ENCODE measurements at places on chromosomes 4 and X.

DNA sequence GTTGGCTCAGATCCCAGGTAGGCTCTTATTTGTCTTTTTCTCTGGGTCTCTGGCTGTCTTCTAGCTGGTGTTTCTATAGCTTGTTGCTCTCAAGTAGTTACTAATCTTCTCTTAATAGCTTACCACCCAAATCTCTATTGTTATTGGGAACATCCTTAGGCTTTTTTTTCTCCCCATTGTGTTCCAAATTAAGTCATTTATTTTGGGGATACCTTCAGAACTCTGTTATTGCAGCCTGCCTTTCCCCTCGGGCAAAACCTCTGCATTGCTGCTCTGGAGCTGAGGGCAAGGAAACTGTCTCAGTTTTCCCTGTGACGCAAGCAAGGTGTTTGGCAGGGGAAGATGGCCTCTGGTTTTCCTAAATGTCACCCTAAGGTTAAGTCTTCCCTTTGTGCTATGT lies 338.1 kb upstream of the ZCCHC13 start:
- no peak for DNase-seq

DNA sequence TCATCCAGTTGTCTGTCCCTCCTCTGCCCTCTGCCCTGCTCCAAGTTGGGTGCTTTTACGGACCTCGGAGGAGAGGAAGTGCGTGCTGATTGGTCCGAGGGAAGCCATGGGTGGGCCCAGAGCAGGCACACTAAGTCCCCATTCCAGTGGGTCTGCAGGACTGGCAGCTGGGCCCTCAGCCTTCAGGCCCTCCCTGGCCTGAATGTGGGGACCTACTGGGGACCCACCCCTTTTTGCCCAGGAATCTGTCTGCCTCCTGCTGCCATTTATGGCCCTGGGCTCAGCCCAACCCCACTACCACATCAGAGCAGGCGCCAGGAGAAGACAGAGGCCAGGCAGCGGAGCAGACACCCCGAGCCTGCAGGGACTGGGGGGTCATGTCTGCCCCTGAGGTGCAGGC lies 169.6 kb downstream of the TEX13A start:
- no peak for DNase-seq

GRCh38 chr4:127631420-127631819 lies 1.3 kb upstream of the INTU start:
- DNase-seq, result no peak

DNA sequence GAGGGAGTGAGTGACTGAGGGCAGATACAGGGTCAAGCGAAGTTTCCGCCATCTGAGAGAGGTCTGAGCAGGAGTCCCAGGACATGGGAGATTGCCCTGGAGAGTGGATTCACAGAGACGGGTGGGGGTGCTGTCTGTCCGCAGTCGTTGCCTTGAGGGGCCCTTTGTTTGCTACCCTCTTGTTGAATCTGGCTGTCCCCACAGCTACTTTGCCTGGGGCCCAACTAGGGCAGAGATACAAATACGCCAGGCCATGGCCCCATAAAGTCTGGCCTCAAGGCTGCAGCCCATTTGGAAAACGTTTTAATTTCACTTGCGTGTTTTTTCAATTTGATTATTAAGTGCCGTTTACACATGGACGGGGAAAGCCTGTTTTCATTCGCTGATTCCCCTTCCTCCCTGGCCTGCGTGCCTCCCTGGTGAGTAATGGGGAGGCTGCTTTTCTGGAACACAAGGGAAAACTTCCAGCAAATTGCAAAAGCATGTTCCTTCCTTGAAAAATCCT lies 134.4 kb downstream of the SMIM20 start:
- no peak for DNase-seq

DNA sequence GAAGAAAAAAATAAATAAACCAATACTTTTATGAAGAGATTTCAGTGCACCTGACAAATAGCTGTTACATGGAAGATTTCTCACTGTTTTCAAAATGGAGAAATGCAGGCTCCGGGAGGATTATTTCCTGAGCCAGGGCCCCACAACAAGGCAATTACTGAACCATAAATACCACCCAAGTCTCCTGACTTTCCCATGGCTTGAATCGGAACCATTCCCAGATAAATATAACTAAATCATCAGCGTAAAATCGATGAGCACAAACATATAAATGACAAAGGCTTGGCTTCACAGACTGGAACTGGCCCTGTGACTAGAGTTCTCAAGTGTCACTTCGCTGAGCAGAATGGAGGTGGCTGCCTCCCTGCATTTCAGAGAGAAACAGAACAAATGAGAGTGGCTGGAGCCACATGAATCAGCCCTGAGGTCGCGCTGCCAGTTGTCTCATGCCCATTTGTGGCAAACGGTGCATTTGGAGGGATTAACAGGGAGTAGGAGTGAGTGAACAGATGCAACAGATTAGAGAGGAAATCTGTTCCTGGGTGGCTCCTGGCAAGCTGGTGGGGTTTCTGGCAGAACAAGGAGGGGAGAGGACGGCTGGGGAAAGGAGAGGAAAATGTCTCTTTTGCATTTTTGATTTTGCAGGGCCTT lies 57.3 kb upstream of the STIM2 start:
- no peak for DNase-seq

- DNase-seq, result no peak
Measured at GRCh38 chr4:84407554-84408407, 91.3 kb downstream of the NKX6-1 start.

- no peak for DNase-seq
Measured at GRCh38 chr4:19592391-19592790, 659.3 kb upstream of the SLIT2 start.

DNA sequence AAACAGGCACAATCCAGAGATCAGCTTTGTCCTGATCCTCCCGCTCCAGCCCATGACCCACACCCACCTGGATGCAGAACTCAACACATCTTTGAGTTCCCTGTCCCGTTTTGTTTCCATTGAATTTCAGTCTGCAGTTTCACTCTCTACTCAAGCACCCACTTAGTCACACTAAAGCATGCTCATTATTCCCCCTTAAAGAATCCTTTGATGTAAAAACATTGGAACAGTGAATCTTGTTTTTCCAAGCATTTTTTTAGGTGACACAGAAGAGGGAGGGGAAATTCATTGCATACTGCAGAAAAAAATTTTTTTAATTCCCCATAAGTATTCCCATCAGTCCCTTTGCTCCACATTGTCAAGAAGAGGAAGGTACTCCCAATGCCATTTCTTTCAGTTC lies 249.7 kb upstream of the TTC29 start:
- no peak for DNase-seq
